Esophagus squamous epithelium (tissue), 5 donors: ENCODE measurements at places on chromosomes 13 and 19. TPM values are rescaled to one million over a fixed set of nuclear protein-coding genes. Genes with fewer than 3 reads are reported as not detected.

Gene SULT2B1
- total RNA-seq = 212 TPM

Gene LILRB1
- not detected for total RNA-seq

Gene PTPRH
- total RNA-seq = 1.3 TPM

DNA sequence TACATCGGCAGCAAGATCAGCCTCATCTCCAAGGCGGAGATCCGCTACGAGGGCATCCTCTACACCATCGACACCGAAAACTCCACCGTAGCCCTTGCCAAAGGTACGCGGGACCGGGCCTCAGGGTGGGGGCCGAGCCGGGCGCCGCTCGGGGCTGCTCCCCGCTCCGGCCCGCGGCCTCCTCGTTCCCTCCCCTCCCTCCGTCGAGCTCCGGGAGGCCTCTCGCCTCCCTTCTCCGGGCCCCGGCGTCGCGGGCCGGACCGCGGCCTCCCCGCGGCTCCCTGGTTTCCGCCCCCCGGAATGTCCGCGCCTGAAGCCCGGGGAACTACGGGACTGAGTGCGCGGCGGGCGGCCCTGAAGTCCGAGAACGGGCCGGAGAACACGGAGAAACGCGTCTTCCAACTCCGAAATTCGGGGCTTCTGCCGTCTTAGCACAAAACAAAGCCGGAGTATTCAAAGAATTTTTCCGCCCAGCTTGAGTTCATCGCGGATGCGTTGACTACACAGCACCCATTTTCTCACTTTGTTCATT is 423 bp downstream of the LSM14A start:
- H3K27ac ChIP-seq = peak overlapping the region; percentile 100
- H3K4me3 ChIP-seq = peak overlapping the region; percentile 85
- H3K4me1 ChIP-seq = peaks cover 34% of the 10 kb centered on the region

- no peaks in the 10 kb centered on the region for H3K36me3 ChIP-seq
- H3K4me1 ChIP-seq = peaks cover 30% of the 10 kb centered on the region
- no peak overlapping the region for H3K4me3 ChIP-seq
- no peak for DNase-seq
- H3K27me3 ChIP-seq = no peaks in the 10 kb centered on the region
Observed at GRCh38 chr19:14379294-14380065, 1.8 kb upstream of the ADGRE5 start.

DNA sequence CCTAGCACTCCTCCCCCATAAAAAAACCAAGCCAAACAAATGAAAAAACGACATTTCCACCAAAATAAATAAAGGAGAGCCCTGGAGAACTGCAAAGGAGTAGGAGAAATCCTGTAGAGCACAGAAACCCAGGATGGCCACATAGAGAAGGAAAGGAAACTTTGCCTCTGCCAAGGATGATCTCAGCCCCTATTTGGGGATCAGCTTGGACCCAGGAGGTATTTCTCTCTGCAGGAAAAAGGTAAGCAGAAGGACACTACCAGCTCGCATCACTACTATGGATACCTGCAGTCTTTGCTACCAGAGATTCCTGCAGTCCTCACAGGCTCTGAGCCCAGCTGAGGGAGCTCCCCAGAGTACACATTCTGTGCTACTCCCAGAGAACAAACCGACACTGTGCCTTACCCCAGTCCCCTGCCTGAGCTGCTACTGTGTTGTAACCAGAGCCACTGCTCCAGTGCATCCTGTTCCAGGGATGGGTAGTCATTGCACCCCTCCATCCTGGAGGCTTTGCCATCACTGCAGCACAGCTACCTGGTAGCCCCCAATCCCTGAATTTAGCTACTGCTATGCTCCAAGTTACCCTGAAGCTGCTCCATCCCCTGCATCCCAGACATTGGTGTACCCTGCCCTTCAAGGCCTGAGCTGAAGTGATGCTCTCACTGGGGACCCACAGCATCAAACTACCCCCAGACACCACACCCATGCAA is 41.7 kb downstream of the VWA8 start:
- H3K4me1 ChIP-seq = peaks cover 6% of the 10 kb centered on the region
- H3K36me3 ChIP-seq = no peaks in the 10 kb centered on the region
- no peak overlapping the region for H3K27ac ChIP-seq
- no peak overlapping the region for H3K4me3 ChIP-seq
- no peaks in the 10 kb centered on the region for H3K27me3 ChIP-seq

DNA sequence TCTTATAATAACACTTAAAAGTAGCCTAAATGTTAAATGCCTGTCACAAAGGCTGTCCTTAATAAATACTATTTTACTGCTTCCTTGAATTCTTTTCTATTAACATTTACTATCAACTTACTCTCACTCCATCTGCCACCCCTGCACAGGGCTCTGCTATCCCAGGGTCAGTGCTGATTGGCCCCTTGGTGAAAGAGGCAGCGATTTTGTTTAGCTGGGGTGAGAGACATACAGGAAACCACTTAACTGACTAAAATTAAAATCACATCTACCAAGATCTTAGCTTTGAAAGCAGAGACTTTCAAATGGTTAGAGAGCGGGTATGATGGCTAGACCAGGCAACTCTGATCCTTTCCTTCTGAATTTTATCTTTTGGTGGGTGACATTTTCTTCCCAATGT is 149.9 kb upstream of the HTR2A start:
- no peaks in the 10 kb centered on the region for H3K36me3 ChIP-seq
- no peak for DNase-seq
- H3K4me1 ChIP-seq = no peaks in the 10 kb centered on the region
- no peak overlapping the region for H3K4me3 ChIP-seq
- H3K27ac ChIP-seq = no peak overlapping the region
